ENCODE measurements at places on chromosomes 16 and 17.
A peak's percentile ranks its signal among the peaks of the same experiment; 100 is the strongest.

- no peak for DNase-seq
Observed at GRCh38 chr17:55167024-55167725, 97.6 kb upstream of the HLF start.

DNA sequence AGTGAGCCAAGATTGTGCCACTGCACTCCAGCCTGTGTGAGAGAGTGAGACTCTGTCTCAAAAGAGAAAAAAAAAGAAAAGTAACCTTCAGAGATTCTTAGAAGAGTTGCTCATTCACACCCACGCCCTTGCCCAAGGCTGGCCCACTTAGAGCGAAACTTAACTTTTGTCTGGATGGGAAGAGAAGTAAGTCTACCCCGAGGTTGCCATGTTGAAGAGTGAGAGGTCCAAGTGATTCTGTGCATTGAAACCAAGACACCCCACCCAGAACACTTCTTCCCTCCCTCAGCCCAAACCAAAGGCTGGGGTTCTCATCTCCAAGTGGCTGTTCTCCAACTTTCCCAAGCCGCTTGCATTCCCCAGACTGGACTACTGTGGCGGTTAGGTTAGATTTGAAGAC is 2.4 kb upstream of the CISD3 start:
- DNase-seq, result no peak

GRCh38 chr16:72198021-72198711 is 26.2 kb upstream of the PMFBP1 start:
- peak; percentile 83 for DNase-seq

DNA sequence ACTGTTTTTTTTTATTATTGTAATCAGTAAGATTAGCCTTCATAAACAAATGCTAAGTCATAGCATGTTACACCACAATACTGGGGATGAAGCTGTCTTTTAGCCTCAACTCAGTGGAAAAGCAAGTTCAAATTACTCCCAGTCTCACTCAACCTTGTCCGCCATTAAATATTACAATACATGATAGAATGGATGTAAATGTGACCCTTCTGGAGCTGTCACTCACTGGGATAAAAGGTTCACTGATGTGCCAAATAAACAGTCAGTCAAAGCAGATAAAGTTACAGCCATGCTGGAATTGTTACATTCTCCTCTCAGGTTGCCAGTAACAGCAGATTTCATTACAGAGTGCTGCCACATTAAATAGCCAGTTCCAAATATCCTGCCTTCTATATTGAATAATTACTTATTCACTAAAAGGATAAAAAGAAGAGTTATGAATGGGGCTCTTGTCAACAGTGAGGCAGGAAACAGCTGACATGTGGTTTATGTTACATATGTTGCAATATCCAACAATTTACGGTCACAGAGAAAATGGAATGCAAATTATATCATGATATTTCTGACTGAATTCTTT is 53.4 kb downstream of the BRIP1 start:
- DNase-seq, result peak; percentile 34

DNA sequence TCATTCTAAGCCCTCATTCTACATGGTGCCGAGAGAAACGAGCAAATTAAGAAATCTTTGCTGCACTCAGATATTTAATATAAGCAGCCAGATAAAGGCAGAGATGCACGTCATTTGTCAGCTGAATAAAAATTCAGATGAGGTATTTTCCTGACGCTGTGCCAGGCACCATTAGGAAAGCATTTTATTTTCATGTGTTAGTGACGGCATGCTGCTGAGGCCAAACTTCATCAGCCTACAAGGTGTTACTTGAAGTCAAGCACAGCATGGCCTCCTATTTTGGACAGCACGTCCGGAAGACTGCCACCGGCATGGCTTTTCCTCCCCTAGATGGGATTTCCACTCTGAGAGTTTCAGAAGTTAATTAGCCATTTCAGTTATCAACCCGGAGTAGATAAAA is 70.3 kb downstream of the IRX3 start:
- peak; percentile 71 for DNase-seq

DNA sequence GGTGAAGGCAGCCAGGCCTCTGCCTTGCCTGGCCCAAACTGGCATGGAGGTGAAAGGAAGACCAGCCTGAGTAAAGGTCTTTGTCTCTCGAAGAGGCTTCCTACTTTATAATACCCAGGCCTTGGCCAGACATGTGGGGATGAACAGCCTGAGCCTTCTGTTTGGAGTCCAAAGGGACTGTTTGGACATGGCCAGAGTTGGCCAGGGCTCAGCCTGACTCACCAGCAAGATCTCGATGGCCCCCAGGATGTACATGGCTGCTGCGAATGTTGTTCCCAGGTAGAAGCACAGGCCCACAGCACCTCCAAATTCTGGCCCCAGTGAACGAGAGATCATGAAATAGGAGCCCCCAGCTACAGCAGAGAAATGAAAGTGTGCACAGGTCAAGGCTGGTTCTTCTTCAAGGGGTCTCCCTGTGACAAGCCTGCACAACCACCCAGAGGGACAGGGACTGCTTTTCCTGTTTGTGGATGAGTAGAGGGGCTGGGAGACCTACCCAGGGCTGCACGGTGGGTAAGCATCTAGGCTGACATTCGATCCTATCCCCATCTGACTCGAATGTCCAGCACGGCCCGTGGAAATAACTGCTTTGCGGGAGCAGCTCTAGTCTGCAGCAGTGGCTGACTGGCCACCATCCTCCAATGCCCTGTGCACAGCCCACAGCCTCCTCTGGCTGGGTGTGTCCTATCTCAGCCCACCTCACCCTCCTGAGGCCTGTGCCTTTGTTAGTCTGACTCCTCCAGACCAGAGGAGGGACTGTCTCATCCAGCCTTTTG is 10.7 kb upstream of the LCAT start:
- no peak for DNase-seq
